AG08395 (cell line): ENCODE measurements at places on chromosomes 2 and 18.

DNA sequence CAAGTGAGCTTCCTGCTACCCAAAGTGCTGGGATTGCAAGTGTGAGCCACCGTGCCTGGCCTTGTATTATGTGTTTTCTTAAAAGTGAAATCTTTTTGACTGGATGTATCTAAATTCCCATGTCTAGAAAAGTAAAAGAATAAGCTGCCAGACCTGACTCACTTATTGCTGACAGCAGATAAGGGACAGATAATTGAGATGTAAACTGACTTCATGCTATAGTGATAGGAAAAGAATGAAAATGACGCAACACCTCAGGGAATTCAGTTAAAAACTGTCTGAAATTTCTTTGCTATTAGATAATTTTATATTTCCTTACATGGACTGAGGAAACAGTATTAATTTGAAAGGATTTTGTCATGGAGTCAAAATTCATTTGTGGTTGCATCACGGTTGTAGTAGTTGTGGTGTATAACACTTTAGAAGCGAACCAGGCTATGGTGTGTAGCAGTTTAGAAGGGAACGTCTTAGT lies 19.4 kb downstream of the TTC27 start:
- peak; percentile 40 for DNase-seq

GRCh38 chr2:146978577-146979555 lies 866.0 kb upstream of the ACVR2A start:
- peak; percentile 35 for DNase-seq

DNA sequence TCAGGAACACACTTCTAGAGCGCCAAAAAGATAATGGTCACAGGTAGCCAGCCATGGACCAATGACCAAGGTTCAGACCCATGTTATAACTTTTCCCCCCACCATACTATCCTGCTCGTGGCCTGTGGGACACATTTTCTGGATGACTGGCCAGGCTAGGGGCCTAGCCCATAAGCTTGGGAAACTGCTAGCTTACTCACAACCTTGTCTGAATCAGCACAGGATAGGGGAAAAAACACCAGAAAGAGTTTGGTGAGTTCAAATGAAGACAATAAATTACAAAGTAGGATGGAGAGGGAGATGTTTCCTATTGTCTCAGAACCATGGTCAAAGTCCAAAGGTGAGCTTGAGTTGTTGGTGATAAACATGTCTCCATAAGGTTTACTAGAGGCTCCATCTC lies 156.3 kb upstream of the CCDC68 start:
- peak; percentile 28 for DNase-seq

GRCh38 chr2:62550461-62550860 lies 44.5 kb upstream of the TMEM17 start:
- no peak for DNase-seq

DNA sequence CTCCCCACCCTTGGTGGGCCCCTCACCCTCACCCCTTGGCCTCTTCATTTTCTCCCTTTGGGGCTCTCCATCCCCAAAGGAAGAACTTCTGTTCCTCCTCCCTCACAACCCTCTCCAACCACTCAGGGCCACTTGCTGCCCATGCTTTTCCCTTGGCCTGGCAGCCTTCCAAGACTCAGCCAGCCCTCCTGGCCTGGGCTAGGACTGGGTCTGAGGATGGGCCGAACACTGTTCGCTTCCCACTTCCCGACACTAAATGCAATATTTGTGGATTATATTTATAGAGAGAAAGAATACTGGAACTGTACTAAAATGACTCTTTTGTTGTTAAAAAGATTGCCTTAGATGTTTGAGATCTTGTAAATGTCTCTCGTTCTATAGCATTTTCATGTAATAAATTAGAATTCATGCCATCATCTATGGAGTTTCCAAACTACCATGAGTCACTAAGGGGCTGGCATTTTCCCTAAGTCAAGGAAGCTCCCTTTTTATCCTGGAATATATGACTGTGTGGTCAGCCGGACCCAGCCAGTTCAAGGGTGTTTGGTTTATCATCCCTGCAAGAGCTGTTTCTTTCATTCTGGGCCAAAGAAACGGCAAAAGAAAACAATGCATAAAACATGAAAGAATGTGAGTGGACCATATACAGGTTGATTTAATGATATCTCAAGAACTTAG lies 3.8 kb downstream of the CXCR2 start:
- no peak for DNase-seq

GRCh38 chr2:6474161-6475140 lies 391.3 kb downstream of the CMPK2 start:
- no peak for DNase-seq

DNA sequence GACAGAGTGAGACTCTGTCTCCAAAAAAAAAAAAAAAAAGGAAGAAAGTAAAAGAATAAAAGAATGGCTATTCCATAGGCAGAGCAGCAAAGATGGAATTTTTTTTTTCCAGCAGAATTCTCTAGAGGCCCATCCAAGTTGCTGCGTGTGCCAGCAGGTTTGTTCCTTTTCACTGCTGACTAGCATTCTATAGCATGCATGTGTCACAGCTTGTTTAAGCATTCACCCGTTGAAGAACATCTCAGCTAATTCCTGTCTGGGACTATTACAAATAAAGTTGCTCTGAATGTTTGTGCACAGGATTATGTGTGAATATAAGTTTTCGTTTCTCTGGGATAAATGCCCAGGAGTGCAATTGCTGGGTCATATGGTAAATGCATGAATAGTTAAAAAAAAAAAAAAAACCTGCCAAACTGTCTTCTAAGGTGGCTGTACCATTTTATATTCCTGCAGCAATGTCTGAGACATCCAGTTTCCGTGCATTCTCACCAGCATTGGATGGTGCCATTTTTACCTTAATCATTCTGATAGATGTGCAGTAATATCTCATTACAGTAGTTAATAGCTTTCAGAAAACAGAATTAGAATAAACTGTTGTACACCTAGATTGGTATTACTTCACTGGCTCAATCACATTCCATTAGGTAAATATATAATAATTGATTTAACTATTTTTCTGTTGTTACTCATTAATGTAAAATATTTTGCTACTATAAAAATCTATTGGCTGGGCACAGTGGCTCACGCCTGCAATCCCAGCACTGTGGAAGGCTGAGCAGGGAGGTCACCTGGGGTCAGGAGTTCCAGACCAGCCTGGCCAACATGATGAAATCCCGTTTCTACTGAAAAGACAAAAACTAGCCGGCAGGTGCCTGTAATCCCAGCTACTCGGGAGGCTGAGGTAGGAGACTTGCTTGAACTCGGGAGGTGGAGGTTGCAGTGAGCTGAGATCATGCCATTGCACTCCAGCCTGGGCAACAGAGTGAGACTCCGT lies 47.5 kb upstream of the ASAP2 start:
- DNase-seq, result no peak

DNA sequence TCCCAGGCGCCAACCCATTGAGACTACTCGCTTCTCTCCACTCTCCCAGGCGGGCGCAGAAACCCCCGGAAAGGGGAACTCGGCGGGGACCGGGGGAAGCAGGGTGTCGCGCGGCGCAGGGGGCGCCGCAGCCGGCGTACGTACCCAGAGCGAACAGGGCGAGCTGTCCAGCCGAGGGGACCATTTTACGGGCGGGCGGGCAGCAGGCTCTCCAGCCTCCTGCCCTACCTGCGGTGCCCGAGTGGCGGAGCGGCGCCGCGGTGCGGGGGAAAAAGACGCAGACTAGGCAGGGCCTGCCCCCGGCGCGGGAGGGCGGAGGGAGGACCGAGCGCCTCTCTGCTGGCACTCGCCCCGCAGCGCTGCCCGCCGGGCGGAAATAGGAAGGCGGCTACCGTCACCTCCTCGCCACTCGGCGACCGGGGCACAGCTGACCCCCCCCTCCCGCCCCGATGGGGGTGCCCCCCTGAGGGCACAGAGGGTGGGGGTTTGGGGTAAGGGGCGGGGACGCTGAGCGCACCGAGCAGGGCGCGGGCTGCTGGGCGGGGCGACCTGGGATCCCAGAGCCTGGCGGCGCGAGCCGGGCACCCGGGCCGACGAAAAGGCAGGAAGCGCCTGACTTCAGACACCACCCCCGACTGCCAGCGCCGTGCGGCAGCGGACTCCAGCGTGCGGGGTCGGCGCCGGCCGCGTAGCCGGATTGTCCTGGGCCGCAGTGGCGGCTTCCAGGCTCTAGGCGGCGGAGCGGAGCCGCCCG lies at the start of gene TGFA:
TSS of gene TGFA (minus strand) at position 243 of the 754 bp plus-strand sequence. CDS start at position 184, 59 bp downstream.
- DNase-seq, result peak; percentile 75

- DNase-seq, result no peak
Measured at GRCh38 chr2:197442857-197443256, 8.0 kb upstream of the SF3B1 start.

DNA sequence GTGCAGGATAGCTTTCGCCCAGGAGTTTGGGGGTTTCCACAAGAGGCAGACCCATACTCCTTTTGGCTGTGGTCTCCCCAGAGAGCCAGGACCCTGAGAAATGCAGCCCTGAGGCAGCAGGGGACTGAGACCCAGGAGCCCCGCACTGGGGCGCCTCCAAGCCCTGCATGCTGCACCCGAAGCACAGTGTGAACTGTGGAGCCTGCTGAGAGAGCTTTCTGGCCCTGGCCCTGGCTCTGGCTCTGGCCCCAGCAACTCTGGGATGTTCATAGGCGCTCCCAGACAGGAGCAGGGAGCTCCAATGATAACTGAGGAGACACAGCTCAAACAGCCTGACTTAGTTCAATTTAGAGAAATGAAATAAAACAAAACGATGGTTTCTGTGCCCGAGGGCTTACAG lies 96.4 kb upstream of the TEX51 start:
- DNase-seq, result no peak

DNA sequence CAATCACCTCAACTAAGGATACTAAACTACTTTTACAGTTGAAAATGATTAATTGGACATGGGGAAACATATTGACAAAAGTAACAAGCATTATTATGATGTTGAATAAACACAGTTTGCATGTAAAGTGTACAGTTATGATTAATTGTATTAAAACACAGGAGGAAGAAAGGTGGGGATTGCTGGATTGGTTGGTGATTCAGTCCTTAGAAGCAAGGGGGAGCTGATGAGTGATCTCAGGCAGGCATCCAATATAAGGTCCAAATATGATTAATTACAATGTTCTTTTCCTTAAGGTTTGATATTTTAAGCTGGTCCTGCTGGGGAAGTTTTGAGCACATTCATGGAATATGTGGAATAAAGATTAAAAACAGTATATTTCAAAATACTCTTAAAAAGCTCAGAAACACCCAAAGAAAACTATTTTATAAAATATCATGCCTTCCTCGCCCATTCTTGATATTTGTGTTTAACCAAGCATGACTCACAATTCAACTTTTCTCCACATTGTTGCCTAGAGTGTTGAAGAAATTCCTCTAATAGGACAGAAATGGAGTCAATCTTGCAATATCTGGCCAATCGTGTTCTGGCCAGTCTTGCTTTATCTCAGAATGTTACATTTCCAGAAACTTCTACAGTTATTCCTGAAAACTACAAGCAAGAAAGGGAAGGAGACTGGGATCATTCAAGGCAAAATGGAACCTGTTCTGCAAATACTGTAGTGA lies 268.2 kb downstream of the RPIA start:
- no peak for DNase-seq

- no peak for DNase-seq
Measured at GRCh38 chr2:211068108-211068780, 511.8 kb downstream of the CPS1 start.
